ENCODE measurements at places on chromosomes 2 and 18.

- no peak for DNase-seq
These were observed 35.9 kb downstream of the INPP5D start for GRCh38 chr2:233096006-233096405.

GRCh38 chr18:70553936-70554260 lies 265.1 kb downstream of the SOCS6 start:
- no peak for DNase-seq

DNA sequence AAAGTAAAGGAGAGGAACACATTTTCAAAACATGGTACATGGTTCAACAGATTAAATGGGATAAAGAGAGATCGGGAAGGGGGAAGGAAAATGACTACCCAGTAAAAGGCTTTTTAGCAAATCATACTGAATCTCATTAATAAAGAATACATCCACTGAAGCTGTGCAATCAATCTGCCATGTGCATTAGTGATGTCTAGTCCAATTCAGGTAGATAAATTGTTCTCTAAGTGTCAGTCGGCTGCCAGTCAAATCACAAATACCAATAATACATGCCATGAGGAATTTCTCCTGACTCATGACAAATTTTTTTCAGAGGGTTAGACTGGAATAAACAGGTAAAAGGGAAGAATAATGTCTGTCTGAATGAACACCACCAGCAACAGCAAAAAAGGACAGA lies 22.6 kb downstream of the NYAP2 start:
- DNase-seq = no peak

DNA sequence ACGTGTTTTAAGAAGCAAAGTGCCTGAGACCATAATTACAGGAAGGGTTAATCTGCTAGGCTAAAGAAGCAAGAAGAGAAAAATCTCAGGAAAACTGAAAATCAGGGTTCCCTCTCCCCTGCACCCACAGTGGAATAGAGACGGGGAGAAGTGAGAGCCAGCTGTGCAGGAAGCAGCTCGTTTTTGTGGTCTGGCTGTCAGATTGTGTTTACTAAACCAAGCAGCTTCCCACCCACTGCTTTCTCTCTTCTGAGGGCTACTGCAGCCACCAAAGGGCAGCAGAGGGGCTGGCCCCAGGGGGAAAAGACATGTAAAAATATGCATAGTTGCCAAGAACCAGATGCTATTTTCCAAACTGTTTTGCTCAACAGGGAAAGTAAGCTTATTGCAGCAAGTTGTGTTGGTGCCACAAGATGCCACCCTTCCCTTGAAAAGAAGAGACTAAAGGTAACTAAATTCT lies 72.6 kb upstream of the THUMPD2 start:
- peak; percentile 96 for DNase-seq

DNA sequence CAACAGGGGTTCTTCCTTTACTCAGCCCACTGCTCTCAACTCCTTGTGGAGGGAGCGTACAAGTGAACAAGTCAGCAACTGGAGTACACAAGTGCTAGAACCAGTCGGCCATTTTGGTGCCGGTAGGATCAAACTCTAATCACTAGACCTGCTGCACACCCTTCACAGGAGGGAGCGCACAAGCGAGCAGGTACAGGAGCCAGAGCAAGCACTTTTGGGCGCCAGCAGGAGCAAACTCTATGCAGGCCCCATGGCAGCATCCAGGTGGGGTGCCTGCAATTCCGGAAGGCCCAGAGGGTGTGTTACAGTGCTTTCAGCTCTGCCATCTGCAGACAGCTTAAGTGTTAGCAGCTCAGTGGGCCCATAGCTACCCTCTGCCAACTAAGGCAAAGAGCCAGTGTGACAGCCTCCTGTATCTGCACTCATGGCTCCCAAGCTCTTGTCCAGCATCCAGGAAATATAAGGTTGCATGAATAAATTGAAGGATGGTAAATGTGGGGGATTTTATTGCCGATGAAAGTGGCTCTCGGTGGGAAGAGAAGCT lies 426.1 kb downstream of the DCC start:
- no peak for DNase-seq

- no peak for DNase-seq
These were observed 77.3 kb upstream of the PHLPP1 start for GRCh38 chr18:62637807-62638687.

DNA sequence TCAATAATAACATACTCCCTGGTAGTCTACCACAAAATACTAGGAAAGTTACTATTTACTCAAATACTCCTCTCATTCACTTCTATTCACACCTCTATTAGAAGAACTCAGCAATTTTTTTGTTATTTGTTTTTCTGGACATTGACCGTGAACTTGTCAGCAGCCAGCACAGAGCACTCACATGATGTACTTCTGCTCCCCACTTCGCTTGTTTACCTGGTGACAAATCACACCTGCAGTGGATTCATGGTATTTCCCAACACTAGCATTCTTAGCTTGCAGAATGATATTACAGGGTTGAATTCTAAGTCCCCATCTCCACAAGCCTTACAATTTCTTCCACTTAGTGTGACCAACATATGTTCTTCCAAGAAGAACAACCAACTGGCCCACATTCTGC lies 238.2 kb downstream of the SATB2 start:
- no peak for DNase-seq

DNA sequence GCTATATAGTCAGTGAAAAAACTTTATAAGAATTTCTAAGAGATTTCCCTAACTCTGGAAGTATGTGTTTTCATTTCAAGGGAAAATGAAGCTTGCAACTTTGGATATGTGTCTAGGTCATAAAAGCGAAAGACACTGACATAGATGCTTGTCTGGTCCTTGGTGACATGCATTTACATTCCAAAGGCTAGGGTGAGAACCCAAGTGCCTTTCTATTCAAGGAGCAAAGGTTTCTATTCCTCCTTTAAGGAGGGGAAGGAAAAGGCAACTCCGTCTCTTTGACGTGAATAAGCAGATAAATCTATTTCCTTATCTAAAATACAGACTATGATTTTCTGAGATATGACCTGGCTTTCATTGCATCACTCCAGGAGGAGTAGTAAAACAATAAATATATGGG lies 261.1 kb downstream of the CDH7 start:
- no peak for DNase-seq

DNA sequence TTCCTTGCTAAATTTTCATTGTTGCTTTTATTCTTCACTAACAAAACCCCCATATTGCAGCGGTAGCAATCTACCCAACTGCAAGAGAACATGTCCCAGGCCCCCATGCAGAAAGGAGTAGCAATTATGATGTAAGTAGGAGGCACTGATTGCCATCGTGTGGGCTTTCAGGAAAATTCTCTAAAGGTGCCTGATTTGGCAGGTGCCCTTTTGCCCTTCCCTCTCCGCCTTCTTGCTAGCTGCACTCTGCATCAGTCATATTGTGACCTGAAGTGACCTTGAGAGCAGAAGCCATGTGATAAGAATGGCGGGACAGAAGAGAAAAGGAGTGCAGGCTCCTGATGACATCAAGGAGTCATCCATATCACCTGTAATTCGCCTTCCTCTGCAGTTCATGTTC lies 112.1 kb downstream of the NCKAP5 start:
- DNase-seq = no peak

DNA sequence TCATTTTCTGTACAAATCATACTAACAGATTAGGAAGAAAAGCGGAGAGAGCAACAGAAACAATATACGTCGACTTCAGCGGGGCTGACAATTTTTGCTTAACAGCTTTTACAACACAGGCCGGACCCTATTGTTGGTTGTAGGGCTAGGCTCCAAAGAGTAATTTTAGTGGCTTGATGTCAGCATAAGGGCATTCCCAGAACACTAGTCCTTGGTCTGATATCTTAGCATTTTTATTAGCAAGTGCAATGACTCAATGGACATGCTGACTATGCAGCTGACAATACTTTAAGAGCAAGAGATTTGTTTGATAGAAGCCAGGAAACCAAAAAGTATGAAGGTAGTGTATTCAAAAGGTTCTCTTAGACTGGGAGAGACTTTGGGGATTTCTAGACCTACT lies 209.9 kb downstream of the LNPK start:
- no peak for DNase-seq

Data from AG10803 (cell line).